Effector CD8-positive, alpha-beta T cell (primary cell): ENCODE measurements at places on chromosomes 3 and 15.

DNA sequence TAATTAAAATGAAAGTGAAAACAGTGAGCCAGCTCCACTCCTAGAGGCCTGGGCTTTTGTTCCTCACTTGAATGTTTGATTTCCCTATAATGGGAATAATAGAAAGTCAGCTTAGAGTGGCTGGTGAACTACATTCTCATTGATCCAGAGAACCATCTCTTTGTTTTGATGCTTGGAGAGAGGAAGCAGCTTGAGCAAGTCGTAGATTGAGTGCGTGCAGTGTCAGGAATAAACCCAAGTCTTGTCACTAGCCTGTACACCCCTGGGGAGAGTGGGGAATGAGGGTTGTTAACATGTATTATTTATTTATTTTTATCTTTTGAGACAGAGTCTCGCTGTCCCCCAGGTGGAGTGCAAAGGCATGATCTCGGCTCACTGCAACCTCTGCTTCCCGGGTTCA, 885 bp upstream of the LSG1 start:
- no peak for DNase-seq

- no peak for DNase-seq
Measured at GRCh38 chr15:65060641-65061397, 7.0 kb downstream of the RASL12 start.

DNA sequence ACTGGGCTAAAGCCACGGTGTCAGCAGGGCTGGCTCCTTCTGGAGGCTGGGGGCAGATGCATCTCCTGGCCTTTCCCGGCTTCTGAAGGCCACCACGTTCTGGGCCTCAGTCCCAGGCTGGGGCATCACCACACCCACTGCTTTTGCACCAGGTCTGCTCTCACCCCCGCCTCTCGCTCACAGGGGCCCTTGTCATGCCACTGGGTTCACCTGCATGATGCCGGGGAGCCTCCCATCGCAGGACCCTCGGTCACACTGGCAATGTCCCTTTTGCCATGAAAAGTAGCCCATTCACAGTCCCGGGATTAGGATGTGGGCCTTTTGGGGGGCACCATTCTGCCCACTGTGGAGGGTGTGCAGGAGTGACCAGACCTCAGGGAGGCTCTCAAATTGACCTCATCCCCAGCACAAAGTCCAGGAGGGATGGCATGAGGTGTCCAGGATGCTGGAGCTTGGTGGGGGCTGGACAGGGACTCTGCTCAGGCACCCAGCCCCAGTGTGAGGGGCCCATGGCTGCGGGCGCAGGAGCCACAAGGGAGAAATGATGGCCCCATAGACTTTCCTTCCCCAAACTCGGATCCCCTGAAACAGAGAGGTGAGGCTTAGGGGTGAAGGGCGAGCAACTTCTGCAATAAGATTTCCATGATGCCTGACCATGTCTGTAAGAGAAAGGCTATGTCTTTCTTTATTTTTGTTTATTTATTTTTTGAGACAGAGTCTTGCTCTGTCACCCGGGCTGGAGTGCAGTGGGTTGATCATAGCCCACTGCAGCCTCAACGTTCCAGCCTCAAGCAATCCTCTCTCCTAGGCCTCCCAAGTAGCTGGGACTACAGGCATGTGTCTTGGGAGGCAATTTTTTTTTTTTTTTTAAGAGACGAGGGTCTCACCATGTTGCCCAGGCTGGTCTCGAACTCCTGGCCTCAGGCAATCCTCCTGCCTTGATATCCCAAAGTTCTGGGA, 189.1 kb downstream of the GOLGA6L6 start:
- no peak for DNase-seq

GRCh38 chr3:65548848-65549625, 489.7 kb downstream of the MAGI1 start:
- DNase-seq: no peak

DNA sequence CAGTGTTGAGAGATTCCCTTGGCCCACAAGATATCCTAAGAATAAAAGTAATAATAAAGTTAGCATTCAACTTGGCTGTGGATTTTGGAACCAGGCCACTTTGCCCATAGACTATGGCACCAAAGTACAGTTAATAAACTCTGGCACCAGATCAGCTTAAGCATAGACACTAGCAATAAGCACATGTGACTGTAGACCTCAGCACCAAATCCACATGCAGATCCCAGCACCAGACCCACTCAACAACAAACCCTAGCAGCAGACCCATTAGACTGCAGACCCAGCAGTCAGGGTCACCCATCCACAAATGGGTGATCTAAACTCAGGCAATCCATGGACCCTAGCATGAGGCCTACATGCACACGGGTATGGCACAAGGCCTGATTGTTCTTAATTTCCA, 384.8 kb upstream of the CADM2 start:
- no peak for DNase-seq

GRCh38 chr3:128572644-128573105, 77.9 kb downstream of the RPN1 start:
- no peak for DNase-seq

- no peak for DNase-seq
Measured at GRCh38 chr15:93029836-93030429, 59.1 kb downstream of the RGMA start.

DNA sequence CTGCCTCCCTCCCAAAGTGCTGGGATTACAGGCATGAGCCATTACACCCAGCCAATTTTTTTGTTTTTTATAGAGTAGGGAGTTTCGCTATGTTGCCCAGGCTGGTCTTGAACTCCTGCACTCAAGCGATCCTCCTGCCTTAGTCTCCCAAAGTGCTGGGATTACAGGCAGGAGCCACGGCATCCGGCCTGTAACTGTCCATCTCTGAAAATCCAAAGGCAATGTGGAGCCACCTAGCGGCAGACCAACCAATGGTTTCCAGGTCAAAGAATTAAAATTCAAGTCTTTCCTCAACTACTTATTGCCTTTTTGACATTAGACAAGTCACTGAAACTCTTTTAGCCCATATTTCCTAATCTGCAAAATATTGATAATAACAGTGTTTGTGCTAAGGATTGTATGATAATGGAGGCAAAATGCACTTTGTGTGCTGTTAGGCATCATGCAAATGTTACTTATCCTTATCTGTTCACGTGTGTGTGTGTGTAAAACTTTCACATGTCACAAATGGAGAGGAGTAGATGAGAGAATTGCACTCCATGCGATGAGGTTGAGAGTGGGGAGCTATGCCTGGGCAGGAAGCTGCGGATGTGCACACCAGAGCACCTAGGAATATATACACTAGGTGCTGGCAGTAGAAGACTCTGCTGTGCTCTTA, 48.7 kb downstream of the COL8A1 start:
- no peak for DNase-seq

DNA sequence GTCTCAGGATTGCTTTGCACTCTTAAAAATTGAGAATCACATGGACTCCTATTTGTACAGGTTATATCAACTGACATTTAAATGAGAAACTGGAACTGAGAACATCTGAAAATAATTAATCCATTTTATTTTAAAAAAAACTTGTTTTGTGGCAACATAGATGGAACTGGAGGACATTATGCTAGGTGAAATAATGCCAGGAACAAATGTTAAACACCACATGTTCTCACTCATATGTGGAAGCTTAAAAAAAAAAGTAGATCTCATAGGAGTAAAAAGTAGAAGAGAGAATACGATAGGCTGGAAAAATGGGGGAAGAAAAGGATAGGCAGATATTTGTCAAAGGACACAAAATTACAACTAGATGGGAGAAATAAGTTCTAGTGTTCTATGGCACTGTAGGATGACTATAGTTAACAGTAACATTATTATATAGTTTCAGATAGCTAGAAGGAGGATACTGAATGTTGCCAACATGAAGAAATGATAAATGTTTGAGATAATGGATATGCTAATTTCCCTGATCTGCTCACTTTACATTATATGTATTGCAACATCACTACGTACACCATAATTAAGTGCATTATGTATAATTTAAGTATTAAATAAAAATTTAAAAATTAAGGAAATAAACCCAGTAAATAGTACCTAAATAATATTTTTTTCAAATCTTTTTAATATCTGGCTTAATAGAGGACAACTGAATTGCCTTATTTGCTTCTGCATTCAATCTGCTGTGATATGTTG, 100.5 kb upstream of the TSPAN3 start:
- DNase-seq: no peak

DNA sequence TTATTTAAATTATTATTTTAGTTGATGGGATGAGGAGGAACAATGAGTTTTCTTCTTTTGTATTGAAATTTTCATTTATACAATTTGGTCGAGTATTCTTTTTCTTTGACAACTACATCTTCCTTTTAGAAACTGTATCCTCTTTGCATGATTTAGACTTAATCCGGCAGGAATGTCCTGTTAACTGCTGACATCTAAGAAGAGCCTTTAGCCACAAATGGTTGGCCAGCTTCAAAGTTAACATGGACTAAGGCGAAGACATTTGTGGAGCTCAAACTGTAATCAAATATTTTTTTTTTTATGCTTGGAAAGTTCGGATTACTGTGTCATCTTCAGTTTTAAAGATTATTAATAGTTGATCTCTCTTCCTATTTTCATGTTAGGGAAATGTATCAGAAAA, 43.2 kb downstream of the RIOX2 start:
- no peak for DNase-seq

DNA sequence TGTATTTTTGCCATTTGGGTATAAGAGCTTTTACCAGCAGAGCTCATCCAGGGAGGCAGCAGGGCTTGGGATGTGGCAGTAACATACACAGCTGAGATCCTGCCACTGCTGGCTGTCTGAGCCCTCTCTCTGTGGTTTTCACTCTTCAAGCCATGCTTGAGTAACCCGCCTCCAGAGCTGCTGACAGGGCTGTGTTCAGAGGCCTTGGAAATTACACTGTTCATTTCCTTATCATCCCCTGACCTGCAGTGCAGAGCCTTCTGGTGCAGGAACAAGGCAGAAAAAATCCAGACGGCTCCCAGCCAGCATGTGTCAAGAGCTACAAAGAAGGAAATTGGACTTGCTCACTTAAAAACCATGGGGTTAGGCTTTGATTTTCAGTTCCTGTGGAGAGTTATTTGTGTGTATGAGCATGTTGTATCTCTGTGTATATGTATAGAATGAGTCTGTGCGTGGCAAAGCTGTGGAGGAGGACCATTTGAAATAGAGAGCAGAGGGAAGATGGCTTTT, 47.0 kb downstream of the ZNF609 start:
- no peak for DNase-seq

DNA sequence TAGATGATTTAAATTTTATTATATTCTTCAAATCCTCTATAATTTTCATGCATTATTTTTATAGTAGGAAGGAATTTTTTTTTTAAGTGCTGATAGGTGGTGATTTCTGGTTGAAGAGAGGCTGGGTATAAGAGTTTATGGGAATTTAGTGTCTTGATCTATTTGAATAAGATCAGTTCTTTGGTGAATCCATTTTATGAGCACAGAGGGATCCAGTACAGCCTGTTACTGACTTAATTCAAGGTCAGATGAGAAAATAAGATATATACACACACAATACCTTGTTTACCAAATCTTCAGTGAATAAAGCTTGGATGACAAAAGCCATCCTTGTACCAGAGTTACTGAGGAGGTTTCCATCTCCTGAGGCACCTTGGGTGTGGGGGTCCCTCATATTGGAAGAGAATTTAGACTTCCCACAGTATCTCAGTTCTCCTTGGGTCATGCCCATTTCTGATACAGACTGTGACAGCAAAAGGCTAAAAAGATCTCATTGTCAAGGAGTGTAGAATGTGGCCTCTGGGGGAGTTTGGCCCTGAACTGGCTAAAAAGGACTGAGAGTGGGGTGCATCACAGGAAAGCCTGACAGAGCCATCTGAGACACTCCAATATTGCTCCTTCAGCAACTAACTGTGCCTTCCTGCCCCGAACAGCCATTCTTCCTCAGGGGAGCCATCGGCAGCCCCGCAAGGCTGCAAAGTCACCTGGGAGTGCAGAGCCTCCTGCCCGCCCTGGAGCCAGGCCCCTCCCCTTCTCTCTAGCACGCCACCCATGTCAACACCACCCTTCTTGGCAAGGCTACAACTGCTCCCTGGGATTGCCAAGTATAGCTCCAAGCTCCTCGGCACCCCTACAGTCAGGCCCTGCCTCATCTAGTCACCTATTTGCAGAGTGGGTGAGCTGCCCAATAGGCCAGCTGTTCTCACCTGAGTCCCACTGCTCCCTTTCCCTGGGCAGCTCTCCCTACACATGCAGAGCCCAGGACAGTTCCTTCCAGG, 43.1 kb upstream of the HACD2 start:
- DNase-seq: no peak

- DNase-seq: no peak
Measured at GRCh38 chr15:93024716-93025624, 64.0 kb downstream of the RGMA start.

DNA sequence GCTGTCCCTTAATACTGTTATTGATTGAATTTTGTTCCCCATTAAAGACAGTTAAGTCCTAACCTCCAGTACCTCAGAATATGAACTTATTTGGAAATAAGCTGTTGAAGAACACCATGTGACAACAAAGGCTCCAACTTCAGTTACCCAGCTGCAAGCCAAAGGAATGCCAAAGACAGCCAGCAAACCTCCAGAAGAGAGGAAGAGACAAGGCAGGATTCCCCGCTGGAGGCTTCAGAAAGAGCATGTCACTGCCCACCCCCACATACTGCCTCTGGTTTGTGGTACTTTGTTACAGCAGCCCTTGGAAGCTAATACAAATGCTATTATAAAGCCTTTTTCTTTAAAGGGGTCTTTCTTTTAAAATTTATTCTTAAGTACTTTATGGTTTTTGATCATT, 18.4 kb upstream of the NEK10 start:
- DNase-seq: no peak

DNA sequence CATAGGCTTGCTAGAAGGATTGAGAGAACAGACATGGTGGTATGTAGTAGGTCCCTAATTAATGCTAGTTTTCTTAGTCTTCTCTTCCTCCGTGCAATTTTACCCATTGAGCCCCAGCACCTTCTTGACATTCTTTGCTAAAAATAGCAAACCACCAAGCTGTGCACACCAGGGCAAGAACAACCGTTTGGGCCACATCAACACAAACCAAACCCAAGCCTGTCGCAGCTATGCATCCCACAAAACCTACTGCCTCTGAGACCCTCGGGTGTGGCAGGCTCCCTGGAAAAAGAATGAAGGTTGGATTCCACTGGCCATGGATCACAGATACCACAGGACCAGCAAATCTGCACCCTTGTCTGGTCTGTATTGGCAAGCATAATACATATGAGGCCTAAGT, 27.1 kb downstream of the HEG1 start:
- DNase-seq: no peak

GRCh38 chr15:29867241-29868000, 45.2 kb upstream of the TJP1 start:
- no peak for DNase-seq

- no peak for DNase-seq
Measured at GRCh38 chr15:81789403-81789802, 256.4 kb downstream of the MEX3B start.

GRCh38 chr3:126753191-126754160, 49.4 kb downstream of the CHCHD6 start:
- no peak for DNase-seq

DNA sequence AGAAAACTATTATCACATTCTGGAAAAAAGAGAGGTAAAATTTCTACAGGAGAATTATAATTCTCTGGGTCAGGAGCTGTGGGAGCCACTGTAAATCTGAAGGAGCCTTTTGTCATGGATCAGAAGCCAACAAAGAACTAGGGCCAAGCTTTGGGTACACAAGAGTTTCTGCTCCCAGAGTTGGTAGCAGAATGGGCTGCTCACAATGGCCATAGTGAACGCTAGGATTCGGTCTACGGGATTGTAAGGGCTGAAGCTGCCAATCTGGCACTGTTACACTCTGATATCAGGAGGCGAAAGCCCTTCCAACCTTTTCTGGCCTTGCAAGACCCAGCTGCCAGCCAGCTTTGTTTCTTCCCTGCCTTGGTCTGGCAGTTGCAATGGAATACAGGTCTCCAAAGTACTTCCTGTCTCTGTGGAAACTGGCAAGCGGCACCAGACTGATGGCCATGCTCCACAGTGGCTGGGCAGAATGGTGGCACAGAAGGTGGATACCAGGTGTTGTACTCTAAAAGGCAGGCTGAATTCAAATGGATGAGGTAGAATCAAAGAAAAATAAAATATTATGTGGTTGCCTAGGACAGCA, 831.7 kb downstream of the CADM2 start:
- DNase-seq: no peak
